Fibroblast of skin of abdomen (primary cell): ENCODE measurements at places on chromosomes 5 and 9.

DNA sequence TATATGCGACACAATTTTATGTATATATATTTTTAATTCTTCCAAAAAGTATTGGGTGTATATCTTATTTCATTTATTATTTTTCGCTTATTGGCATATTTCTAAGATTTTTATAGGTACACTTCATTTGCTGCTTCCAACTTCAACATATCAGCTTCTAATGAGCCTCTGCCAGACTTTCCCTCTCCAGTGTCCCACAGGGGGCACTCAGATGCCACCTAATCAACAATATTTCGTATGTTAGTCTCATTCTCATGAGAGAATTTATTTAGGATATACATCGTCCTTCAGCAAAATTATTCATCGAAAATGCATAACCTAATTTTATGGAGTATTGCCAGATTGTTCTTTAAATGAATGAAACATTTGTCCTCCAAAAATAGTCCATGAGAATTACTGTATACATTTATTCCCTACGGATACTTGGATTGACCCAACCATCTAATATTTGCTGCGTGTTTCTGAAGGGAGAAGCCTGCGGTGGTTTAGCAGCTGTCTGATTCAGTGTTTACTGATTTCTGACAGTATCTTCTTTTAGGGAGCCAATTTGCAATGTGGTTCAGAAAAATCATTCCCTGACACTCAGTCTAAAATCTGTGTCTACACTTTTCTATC lies 100.6 kb upstream of the SELENOP start:
- peak; percentile 51 for DNase-seq

- DNase-seq: no peak
These were observed 29.0 kb downstream of the LIFR start for GRCh38 chr5:38527475-38527874.

GRCh38 chr9:69170231-69170630 lies 3.8 kb upstream of the TJP2 start:
- DNase-seq: no peak

DNA sequence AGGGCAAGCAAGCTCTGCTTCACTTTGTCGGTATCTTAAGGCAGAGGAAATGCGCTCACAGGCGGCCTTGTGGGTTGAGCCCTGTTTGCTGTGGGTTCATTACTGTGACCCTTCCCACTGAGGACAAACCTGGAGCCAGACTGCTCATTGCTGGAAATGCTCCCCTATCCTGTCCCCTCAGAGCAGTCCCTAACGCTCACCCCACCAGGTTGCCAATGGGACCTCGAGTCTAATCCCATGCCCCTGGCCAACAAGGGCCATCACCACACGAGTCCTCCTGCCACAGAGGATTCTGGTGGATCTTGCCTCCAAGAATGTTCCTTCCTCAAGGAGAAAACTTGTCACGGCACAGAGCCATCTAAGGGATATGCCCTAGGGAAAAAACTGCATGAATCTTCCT lies 14.6 kb downstream of the IPPK start:
- no peak for DNase-seq

- no peak for DNase-seq
These were observed 872 bp downstream of the ZNF618 start for GRCh38 chr9:113876993-113877368.
